AML-193 (cell line): ENCODE measurements at places on chromosomes 2 and 18.

DNA sequence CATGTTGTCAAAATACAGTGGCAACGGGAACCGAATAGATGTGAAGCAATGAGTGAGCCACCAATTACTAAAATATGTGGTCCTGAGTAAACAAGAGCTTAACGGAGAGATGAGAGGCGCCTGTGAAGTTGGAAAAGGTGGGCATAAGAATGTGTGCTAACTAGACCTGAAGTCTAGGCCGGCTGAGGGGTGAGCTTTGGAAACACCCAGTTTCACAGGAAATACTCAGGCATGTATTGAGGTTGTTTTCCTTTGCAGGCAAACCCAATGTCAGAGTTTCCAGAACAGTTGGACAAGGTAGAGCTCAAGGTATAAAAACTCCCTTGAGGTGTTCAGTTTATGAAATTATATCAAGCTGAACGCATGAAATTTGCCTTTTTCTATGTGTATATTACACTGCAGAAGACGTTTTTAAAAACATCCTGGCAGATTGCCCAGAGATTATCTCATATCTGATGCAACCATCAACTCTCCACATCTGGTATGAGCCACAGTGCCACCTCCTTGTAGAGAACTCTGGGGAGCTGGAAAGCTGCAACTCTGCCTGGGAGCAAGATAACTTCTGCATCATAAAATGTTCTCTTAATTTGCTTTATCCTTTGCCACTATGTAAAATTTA, 3.9 kb upstream of the WDSUB1 start:
- DNase-seq, result peak; percentile 83

DNA sequence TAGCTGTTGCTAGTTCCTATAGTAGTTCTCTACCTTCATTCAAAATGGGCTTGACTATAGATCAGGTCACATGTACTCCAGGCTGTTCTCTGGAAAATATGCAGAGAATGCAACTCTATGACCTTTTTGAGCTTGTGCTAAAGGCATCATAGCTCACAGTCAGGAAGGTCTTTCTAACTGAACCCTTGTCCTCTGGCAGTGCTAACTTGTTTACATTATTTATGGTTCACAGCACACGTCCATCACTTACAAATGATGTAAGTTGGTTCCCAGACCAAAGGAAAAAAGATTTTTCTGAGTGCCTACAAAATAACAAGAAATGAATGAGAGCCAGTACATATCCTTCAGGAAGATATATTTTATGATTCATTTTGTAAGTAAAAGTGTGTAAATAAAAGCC, 236.1 kb downstream of the GCA start:
- DNase-seq, result no peak

DNA sequence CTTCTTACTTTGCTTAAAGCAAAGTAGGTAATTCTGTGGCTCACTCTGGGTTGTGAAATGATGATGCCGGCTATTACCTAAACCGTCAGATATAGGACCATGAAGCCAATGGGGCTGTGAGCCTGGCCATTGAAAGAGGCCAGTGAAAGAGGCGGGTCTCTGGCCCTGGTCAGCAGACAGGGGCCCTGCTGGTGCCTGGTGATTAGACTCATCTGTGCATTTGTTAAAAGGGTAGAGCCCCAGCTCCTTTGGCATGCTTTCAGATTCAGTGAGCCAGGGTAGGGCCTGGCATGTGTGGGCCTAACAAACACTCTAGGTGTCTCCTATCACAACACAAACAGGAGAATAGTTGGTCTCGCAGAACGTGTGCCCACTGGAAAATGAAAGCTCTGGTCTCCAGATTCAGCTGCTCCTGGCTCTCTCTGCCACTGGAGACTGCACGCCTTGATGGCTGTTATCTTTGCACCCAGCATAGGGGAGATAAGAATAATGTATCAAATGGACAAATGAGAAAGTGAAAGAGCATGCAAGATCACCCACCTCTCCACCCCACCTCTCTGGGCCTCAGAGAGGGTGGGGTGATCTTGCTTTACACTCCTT, 6.9 kb downstream of the LRRC30 start:
- DNase-seq, result no peak

GRCh38 chr2:143633419-143633818, 504.2 kb downstream of the ARHGAP15 start:
- no peak for DNase-seq

DNA sequence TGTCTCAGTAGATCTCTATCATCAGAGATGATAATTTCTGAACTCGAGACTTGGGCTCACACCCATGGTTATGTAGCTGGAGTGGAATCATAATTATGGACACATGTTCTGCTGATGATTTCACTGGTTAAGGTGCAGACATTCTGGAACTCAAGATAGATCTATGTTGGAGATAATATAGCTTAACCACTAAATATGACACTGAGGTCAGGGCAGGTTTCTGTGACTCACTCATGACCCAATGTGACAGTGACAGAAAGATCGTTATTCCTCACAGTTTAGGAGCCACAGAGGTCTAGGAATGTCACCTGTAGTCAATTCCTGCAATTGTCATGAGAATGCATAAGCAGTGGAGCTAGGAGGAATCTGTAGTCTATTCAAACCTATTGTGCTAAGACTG, 828.6 kb downstream of the TRIB2 start:
- no peak for DNase-seq

GRCh38 chr2:192513575-192513974, 318.8 kb upstream of the TMEFF2 start:
- DNase-seq, result no peak

- DNase-seq, result no peak
These were observed 260.0 kb upstream of the SIX2 start for GRCh38 chr2:45269149-45269793.

DNA sequence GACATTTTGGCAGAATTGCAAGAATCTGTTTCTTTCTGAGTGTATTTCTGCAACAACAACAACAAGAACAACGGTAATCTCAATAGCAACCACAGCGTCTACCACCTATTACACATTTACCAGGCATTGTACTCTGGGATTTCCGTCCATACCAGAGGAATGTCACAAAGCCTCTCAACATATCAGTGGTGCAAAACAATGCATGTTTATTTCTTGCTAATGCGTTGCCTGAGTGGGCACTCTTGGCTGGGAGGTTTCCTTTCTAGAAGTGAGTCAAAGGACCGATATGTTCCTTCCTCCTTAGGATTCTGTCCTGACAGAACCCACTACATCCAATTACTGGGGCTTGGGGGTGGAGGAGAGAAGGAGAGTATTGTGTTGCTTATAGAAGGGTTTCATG, 585.6 kb downstream of the TSN start:
- DNase-seq, result no peak

GRCh38 chr2:214035091-214035852, 375.6 kb upstream of the VWC2L start:
- DNase-seq, result no peak

- no peak for DNase-seq
These were observed 34.9 kb upstream of the DYNC1I2 start for GRCh38 chr2:171652416-171652785.

DNA sequence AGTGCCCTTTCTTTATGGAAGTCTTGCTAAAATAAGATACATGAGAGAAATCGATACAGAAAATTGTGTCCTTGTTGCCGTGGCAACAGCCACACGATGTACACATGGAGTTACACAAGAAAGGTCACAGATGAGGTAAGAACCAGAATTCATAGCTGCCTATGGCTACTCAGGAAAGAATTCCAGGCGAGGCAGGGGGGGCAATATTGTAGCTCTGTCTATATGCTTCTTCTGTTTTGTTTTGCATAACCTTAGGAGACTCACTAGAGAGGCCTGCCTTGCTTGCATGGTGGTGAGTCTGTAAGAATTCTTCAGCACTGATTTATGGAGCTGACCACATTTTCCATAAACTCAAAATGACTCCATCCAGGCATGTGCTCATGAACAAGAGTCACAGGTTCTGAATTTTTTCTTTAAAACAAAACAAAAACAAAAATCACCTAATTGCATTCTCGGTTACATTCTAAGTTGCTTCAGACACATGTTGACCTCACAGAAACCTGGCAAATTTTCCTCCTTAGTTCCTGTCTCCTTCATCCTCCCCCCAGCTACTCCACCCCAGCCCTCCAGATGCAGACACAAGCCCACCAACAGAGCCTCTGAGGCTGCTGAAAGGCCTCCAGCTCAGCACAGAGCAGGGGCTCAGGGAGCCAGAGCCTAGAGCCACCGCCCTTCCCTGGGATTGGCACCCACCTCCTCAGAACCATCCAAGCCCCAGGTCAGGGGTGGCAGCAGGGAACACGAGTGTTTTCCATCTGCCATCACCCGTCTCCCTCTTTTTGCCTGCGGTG, 183.5 kb downstream of the ANTXR1 start:
- no peak for DNase-seq

DNA sequence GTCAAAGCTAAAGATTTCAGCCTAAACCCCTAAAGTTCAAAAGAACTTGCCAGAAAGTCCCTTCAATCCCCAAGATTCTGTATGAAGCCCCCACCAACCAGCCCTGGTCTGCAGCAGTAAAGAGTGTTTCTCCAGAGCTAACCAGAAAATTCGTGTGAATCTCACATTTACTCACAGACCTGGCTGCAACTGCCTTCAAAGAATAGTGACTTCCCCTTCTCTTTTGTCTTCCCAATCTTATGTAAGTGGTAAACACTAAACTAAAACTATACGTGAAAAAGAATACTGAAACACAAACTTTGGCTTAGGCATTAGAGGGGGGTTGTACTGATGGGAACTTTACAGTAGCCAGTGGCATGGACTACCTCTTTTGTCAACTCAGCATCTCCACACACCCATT, 50.6 kb upstream of the SETBP1 start:
- no peak for DNase-seq

- no peak for DNase-seq
These were observed 45.9 kb downstream of the PNO1 start for GRCh38 chr2:68203587-68203986.

- no peak for DNase-seq
These were observed 124.0 kb downstream of the BCL2 start for GRCh38 chr18:63195326-63196159.

GRCh38 chr2:118062048-118062447, 26.2 kb upstream of the INSIG2 start:
- no peak for DNase-seq

DNA sequence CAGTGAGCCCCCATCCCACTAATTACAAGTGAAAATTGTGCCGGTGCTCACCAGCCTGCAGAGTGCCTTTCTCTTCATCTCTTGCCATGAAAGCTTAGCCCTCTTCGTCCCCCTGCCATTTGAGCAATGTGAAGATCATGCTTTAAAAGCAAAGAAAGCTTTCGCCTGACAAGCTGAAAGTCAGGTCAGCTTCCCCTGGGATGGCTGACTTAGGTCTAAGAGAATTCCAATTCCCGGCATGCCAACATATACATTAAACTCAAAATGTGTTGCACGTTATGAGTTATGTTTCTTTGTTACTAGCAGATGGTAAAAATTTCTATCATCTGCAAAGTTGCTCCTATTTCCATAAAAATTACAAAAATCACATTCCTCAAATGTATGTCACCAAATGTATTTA, 129.8 kb downstream of the AFF3 start:
- DNase-seq, result no peak
